GM13977 (cell line): ENCODE measurements at places on chromosomes 7 and 10.

DNA sequence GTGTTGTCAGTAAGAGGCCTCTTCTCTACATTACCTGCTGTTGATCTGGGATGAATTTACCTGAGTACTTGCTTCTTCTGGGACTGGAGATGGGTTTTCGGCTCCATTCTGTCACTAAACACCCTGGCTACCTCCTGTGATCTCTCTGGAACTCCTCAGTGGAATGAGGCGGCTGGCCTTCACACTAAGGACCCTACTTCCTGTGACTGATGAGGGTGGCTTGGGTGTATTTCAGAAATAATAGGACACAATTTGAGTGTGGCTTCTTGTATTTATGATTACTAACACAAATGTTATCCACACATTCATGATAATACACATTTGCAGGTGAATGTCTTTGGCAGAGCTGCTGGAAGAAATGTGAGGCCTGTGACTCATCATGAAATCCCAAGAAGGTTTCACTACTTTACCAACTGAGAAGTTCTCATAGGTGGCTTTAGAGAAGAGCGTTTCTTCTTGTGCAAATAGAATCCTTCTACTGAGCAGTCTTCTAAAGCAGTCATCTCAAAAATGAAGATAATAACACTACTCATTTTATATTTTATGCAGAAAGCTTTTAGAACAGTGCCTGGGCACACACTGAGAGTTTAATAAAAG is 21.3 kb upstream of the EVX1 start:
- no peak for DNase-seq

DNA sequence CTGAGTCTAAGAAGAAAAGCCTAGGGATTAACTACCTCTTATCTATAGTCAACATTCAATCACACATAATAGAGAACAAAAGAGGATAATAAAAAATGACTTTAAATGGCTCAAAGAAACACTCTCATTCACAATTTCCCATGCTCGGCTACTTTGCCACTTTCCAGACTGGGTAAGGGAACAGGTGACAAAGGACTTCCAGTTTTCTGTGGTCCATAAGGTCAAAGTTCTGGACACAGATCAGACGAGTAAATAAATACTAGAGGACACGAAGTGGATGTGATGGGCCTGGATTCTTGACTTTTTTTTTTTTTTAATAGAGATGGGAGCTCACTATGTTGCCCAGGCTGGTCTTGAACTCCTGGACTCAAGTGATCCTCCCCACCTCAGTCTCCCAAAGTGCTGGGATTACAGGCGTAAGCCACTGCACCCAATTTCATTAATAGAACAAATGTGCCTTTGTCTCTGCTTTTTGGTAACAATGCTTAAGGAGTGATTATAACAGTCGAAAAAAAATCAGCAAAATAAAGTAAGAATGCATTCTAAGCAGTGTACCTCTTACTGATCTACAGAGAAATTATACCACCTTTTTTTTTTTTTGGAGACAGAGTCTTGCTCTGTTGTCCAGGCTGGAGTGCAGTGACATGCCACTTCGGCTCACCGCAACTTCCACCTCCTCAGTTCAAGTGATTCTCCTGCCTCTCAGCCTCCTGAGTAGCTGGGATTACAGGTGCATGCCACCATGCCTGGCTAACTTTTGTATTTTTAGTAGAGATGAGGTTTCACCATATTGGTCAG is 70.6 kb downstream of the WAPL start:
- no peak for DNase-seq

DNA sequence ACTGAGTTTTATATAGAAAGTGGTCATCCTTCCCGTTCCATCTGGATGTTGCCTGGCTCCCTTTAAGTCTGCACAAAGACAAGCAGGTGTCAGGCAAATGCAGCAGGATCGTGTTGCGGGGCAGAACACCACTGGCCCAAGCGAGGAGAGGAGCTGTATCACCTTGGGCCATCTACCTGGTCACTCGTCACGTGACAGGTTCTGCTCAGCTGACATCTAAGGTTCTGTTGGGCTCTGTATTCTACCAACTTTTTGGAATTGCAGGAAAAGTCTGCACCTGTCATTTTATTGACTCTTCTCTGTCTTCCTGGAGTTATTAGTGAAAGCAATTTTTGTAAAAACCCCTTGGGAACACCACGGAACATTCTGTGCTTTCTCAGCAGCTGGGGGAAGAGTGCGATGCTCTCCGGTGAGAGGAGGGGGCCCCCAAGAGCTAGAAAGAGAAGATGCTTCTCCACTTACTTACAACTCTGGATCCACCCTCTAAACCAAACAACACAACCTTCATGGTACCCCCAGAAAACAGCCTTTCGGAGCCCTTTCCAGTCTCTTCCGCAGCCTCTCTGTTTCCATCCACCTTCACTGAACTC is 83.4 kb upstream of the NMT2 start:
- DNase-seq: no peak

DNA sequence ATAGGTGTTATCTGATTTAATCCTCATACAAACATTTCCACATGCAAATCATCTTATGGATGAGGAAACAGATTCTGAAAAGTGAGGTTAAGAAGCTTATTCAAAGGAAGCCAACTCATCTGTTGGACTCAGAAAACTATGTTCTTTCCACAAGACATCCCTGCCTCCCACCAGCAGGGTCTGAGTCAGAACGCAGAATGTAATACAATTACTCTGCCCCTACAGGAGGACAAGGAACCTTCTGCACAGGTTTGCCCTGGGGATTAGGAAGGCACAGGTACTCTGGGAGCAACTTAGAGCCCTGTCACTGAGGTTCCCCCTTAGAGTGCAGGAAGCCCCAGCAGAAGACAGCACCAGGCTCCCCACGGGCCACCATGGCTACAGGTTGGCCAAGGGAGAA is 255.7 kb downstream of the TNS3 start:
- DNase-seq: no peak

- peak; percentile 67 for DNase-seq
These were observed 103.8 kb downstream of the ATE1 start for GRCh38 chr10:121823993-121824463.

- DNase-seq: peak; percentile 27
These were observed 499 bp downstream of the GAL3ST4 start for GRCh38 chr7:100167912-100168323.

GRCh38 chr10:123429706-123430221 is 236.4 kb upstream of the GPR26 start:
- DNase-seq: no peak

- peak; percentile 28 for DNase-seq
These were observed 949 bp upstream of the CLIP2 start for GRCh38 chr7:74288034-74288881.

GRCh38 chr7:112296432-112296831 is 89.9 kb downstream of the ZNF277 start:
- DNase-seq: no peak

- no peak for DNase-seq
These were observed 99.9 kb downstream of the CUBN start for GRCh38 chr10:17029581-17030271.

DNA sequence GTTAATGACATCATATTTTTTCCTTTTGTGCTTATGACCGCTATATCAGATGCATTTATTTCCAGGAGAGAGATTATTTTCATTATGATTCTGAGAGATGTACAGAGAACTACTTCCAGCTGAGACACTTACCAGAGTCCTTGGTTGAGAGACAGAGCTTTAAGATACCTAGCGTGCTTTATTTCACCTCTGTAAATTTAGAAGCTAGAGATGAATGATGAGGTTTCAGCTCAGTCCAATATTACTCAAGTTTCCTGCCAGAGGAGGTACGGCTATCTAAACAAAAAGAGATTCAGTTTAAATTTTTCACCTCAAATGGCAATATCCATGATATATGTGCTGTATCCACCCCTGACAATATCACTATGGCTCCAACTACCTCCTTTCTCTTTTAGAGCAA is 182.6 kb upstream of the FAM3C start:
- DNase-seq: no peak

DNA sequence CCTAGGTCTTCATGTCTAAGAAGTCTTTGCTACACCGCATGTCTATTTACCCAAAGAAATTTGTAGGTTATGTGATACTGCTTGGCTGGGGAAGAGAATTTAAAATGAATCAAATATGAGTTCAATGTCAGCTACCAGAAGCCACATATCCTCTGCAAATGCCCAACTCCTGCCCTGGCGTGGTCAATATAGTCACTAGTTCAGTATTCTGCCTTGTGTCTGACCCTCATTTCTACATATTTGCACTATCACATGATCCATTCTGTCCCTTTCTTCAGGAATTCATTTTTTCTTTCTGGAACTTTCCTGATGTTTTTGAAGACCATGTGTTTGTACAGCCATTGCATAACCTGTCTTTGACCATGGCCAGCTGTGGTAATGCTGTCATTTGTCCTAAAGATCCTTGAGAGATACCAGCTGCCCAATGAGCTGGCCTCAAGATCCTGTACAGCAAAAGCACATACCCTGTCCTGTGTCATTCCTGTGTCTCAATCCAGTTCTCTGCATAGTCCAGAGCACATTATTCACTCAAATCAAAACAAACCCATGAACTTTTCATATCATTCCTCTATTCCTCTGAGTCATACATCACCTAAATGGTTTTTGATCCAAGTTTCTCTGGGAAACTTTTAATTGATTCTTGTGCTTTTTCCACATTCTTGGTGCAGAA is 524.5 kb downstream of the PARD3 start:
- DNase-seq: no peak

GRCh38 chr7:98251601-98252424 is at the start of gene TECPR1:
TSS of gene TECPR1 (minus strand) at chr7:98252232. CDS start at chr7:98246146, 6,086 bp downstream.
- DNase-seq: peak; percentile 99

- no peak for DNase-seq
These were observed 65.8 kb downstream of the BLNK start for GRCh38 chr10:96205580-96205979.

- DNase-seq: peak; percentile 98
These were observed at the start of gene FUOM for GRCh38 chr10:133357285-133358161. TSS of gene FUOM (minus strand) at chr10:133358019. CDS start at chr10:133358007, 12 bp downstream.

- no peak for DNase-seq
These were observed 172.4 kb downstream of the FZD1 start for GRCh38 chr7:91436655-91437054.

DNA sequence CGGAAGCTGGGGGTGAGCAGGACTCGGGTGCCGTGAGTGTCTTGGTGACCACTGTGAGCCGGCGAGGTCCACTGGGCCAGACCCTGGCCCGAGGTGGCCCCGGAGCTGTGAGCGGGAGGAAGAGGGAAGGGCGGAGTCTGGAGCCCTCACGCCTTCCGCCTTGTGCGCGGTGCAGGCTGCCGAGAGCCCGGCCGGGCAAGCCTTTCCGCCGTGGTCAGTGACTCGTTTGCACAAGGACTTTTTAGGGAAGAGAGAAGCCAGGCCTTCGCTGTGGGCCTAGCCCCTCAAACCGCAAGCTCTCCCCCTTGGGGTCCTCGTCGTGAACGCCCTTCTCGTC is 40.9 kb upstream of the ZNF32 start:
- peak; percentile 73 for DNase-seq

- DNase-seq: no peak
These were observed 3.8 kb downstream of the CLIP2 start for GRCh38 chr7:74292757-74293576.

GRCh38 chr10:59073456-59074053 is 102.9 kb upstream of the PHYHIPL start:
- no peak for DNase-seq

DNA sequence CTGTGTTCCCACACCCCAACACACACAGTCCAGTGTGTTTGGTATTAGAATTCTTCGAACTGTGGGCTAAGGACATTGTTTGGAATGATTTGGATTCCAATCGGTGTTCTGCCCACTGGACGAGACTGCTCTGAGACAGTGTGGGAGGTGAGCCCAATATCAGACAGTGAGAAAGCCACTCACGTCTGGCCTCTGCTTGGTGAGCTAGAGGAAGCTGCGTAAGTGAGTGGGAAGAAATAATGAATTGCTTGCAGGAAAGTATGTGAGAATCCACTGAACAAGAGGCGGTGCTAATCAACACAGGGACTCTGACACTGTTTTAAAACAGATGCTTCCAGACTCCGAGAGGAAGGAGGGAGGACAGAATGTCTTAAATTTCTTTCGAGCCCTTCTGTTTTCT is 675.0 kb upstream of the ANKRD30A start:
- DNase-seq: no peak

DNA sequence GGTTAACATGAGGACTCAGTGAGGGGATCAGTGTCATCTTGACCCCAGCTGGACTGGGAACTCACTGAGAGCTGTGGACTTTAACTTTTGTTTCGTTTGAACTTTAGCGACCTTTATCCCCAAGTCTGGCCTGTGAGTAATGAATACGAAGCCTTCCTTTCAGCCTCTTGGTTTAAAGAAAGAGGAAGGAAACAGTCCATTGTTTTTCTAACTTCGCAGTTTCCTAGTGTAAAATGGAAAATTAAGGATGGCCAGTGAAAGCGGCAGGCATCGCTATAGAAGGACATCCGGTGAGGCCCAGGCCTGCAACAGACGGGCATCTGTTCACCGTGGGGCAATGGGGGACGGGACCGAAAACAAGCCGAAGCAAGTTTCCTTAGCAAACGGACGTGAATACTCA is 44.1 kb upstream of the ADO start:
- DNase-seq: no peak

DNA sequence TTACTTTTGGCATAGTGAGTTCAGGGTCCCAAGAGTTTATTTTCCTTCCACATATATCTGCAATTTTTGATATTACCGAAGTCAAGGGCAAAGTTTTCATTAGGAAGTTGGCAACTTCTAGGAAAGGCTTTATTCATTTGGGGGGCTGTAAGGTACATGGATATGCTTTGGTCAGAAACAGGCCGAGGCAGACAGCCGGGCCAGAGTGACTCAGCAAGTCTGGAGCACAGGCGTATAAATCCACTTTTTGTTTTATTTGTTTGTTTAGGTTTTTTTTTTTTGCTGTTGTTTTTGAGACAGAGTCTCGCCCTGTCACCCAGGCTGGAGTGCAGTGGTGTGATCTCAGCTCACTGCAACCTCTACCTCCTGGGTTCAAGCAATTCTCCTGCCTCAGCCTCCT is 3.7 kb downstream of the ZNF680 start:
- DNase-seq: no peak

GRCh38 chr7:70480927-70481569 is 650.9 kb upstream of the GALNT17 start:
- no peak for DNase-seq

GRCh38 chr7:140899883-140900282 is 24.8 kb downstream of the BRAF start:
- no peak for DNase-seq

DNA sequence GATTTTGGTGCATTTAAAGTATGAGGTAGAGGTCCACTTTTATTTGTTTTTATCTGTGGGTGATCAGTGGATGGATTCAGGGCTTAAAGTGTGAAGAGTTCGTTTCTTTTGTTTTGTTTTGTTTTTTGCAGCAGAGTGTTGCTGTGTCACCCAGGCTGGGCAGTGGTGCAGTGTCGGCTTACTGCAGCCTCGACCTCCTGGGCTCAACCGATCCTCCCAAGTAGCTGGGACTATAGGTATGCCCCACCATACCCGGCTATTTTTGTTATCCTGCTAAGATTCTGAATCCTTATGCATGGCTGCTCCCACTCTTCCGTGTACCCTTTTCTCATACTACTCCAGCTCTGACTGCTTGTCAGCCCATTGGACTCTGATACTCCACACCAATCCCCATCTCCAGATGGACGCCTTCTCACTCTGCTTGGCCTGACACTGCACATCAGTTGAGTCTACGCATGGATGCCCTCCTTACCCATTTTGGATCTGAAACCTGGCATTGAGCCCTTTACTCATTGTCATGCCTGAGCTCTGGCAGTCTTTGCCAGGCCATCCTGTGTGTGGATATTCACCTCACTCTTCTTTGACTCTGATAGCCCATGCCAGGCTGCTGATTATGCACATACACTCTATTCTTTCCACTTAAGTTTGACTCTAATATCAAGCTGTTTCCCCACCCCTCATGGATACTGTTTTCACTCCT is 119.5 kb downstream of the CCSER2 start:
- DNase-seq: no peak

GRCh38 chr7:55241958-55242357 is 123.2 kb upstream of the LANCL2 start:
- DNase-seq: no peak
